ENCODE measurements at places on chromosomes 13 and 19. TPM values are rescaled to one million over a fixed set of nuclear protein-coding genes. Genes with fewer than 3 reads are reported as not detected.

The CEACAM19 gene
- 9.6 TPM for total RNA-seq

The CAMSAP3 gene
- 107 TPM for total RNA-seq

The KLK7 gene
- total RNA-seq = 251 TPM

The CYP4F2 gene
- total RNA-seq = 0.91 TPM

The ZNF382 gene
- 3.3 TPM for total RNA-seq

The ZNF544 gene
- 55.1 TPM for total RNA-seq

The CLEC17A gene
- not detected for total RNA-seq

The PDX1 gene
- total RNA-seq = not detected

The KLK4 gene
- 0.81 TPM for total RNA-seq
